ENCODE measurements at places on chromosomes 4 and X.

DNA sequence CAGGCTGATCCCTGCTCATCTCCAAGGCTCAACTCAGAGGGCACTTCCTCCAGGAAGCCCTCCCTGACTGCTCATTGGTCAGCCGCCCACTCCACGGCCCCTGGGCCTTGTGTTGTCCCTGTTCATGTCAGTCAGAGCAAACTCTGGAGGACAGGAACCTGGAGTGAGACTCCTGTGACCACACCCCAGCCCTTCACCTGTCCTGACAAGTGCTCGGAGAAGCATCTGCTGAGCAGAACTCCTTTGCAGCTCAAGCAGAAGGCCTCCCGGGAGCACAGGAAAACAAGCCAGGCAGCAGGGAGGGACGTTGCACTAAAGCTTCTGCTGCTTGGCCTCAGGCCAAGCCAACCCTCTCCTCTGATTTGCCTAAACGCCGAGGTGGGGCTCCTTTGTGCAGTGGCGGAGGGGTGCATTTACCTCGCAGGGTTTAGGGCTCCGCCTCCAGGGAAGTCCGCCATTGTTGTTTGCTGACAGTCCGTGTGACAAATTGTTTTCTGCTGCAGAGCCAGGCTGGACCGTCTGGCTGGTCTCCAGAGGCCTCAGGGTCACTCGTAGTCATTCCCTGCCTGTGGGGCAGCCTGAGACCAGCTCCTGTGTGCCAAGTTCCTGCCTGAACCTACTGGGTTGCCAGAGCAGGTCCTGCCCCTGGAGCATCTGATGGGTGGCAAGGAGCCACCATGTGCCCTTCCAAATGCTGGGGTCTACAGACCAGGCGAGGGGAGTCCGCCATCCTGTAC, 61.8 kb downstream of the C4orf50 start:
- peak; percentile 98 for DNase-seq

GRCh38 chrX:45722471-45722870, 521.8 kb upstream of the DIPK2B start:
- no peak for DNase-seq

- DNase-seq = no peak
Measured at GRCh38 chrX:49019599-49020249, 17.7 kb upstream of the GRIPAP1 start.

GRCh38 chrX:30577362-30577991, at the start of gene TASL:
TSS of gene TASL (minus strand) at chrX:30577766. CDS start at chrX:30560355, 17,411 bp downstream.
- DNase-seq = no peak

DNA sequence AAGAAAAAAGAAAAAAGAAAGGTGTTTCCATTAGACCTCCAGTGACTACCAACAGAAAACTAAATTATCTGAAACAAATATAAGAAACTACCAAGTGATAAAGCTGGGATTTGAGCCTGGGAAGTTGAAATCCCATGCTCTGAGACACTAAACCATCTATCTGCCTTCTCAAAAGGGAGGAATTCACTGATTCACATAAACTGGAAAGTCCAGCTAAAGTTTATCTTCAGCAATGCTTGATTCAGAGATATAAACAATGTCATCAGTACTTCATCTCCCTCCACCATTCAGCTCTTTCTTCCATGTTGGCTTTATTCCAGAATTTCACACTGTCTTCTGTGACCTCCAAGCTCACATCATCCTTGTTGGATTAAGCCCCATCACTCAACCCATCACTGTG, 96.3 kb downstream of the IQCM start:
- no peak for DNase-seq

DNA sequence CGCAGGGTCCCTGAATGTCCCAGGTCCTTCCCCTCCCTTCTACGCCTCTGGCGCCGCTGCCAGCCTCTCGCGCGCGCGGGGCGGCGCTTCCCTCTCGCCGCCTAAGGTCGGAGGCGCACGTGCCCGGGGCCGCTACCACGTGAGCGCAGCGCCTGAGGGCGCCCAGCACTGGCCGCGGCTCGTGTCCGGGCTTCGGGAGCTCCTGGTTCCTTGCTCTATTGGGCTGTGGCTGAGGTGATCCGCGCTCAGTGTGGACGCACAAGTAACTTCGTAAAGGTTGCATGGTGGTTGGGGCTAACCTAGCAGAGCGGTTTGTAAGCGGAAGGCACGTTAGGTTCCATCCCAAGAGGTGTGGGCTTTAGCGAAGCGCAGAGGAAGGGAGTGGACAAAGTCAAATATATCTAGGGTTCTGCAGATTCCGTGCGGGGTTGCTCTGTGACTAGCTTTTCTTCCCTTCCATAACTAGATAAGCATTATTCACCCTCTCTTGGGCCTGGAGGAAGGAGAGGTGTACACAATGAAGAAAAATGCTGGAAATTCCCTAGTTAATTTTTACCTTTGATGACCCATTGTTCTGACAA, 1.8 kb downstream of the TLL1 start:
- DNase-seq = peak; percentile 80

DNA sequence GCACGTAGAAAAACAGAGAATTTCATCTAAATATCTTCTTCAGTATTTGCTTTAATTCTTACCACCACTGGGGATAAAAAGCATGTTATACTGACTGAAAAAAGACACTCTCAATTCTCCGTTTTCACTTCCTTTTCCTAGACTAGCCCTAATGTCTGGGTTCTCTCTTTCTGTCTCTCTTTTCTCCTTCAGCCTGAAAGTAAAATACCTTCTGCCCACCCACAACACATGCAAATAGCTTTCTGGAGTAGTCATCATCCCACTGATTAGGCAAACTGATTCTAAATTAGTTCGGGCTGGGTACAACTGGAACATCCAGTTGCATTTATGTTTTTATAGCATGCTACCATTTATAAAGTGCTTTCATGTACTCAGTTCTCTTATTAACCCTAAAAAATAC, 142.4 kb upstream of the ANKRD50 start:
- DNase-seq = no peak

GRCh38 chr4:83503974-83504373, 19.1 kb upstream of the ABRAXAS1 start:
- no peak for DNase-seq

- peak; percentile 25 for DNase-seq
Measured at GRCh38 chr4:74934016-74934831, 1.3 kb downstream of the PARM1 start.

DNA sequence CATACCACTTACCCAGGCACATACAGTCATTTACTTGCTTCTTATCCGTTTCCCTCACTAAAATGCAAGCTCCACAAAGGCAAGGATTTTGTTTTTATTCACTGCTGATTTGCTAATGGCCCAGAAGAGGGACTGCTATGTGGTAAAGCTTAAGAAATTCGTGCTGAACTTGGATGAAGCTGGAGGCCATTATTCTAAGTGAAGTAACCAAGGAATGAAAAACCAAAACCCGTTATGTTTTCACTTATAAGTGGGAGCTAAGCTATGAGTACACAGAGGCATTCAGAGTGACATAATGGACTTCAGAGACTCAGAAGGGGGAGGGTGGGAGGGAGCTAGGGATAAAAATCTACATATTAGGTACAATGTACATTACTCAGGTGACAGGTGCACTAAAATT, 47.2 kb downstream of the RAB33B start:
- DNase-seq = no peak

DNA sequence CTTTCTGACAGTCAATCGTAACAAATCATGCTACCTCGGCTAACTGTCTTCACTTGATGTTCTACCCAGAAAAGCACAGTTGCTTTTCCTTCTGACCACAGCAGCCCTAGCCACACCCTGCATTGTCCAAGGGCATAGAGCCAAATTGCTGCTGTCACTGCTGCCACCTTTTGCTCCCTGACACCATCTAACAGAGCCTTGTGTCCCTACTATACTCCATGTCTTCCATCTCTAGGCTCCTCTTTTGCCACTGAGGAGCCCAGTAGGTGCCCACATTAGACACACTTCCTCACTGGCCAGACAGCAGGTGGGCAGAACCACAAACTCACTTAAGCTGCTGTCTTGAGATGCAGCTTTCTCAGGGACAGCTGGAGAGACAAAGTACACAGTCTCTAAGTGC, 91.4 kb downstream of the ANXA3 start:
- DNase-seq = no peak

GRCh38 chr4:73615613-73616012, 4.6 kb downstream of the RASSF6 start:
- DNase-seq = peak; percentile 52

GRCh38 chr4:122542411-122543236, 78.2 kb downstream of the IL21 start:
- no peak for DNase-seq

All from NCI-H146 (cell line).